Fibroblast of pulmonary artery (primary cell): ENCODE measurements at places on chromosomes 12 and 14.

- no peak for DNase-seq
These were observed 2.8 kb downstream of the CKB start for GRCh38 chr14:103519837-103520212.

DNA sequence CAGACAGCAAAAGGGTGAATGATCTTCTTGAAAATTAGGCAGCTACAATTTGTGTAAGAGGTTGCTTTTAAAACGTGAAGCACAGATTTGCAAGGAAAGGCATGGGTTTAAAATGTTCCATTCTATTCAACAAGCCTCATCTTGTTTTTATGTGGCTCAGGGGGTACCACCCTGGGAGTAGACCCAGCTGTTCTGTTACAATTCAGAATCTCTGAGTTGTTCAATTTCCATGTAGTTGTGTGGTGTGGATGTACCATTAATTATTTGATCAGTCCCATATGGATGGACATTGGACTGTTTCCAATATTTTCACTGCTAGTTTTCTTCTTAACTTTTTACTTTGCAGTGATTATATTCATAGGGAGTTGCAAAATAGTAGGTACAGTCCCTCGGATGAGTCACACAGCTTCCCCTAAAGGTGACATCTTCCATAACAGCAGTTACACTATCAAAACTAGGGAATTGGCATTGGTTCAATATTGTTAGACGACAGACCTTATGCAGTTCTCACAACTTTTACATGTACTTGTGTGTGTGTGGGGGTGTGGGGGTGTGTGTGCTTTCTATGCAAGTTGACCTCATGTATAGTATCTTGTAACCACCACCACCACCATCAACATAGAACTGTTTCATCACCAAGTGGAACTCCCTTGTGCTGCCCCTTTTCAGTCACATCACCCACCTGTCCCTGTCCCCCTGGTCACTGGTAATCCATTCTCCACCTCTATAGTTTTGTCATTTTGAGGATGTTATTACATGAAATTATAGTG is 59.0 kb upstream of the CAPRIN2 start:
- DNase-seq, result peak; percentile 73

DNA sequence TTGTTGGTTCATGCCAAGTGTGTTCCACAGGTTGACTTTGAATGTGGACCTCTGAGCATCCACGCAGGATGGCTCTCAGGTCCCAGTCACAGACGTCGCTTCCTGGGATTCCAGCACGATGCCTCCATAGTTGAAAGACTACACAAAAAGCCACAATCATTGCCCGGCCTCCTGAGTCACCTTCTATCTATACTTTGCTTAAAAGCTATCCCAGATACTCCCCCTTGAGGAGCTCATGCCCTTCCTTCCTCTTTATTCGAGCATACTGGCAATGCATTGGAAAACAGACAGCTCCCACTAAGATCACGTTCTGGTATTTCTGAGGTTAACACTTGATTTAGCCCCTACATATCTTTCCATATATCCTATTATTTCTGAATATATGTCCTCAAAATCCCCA is 40.1 kb downstream of the ZNF664 start:
- DNase-seq, result no peak

- no peak for DNase-seq
These were observed 48.3 kb downstream of the SEL1L start for GRCh38 chr14:81485372-81485771.

DNA sequence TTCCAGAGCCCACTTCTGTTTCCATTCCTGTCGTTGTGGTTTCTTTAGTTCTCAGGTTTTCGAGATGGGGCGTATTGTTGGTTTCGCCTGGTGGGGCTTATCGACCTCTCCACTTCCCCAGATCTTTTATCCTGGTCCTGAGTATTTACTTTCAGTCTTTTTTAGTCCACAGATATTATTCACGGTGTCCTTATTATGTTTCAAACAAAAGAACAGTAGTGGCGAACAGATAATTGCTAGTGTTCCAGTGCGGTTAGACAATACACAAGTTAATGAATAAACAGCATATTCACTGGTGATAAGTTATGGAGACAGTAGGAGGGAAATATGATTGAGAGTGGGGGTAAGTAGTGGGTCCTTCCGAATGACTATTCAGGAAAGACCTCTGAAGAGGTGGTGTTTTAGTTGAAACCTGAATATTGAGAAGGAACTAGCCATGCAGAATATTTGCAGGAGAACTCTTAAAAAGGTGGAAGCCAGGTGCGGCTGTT is 668 bp downstream of the TMEM260 start:
- peak; percentile 9 for DNase-seq

- no peak for DNase-seq
These were observed 10.0 kb upstream of the AICDA start for GRCh38 chr12:8622646-8623045.

GRCh38 chr14:28097585-28097984 is 669.0 kb upstream of the FOXG1 start:
- DNase-seq, result peak; percentile 23

GRCh38 chr12:124790650-124791400 is 72.8 kb downstream of the SCARB1 start:
- no peak for DNase-seq

- peak; percentile 56 for DNase-seq
These were observed 8.9 kb downstream of the ISCA2 start for GRCh38 chr14:74502236-74503019.

GRCh38 chr12:25845415-25845814 is 113.1 kb upstream of the RASSF8 start:
- DNase-seq, result no peak

DNA sequence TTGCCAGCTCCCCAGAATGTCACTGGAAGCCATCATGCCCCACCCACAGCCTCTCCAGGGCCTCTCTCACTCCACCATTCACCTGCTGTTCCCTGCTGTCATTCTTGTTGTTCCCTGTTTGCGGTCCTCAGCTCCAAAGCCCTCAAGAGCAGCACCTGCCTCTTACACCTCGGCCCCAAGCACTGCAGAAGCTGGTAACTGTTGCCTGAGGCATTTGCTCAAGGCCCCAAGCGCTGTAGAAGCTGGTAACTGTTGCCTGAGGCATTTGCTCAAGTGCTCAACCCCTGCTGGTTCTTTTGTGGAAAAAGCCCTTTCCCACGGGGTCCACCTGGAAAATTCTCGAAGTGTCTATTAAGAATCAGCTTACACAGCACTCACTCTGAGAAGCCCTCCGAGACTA is 78.0 kb downstream of the ARL6IP4 start:
- DNase-seq, result no peak

- no peak for DNase-seq
These were observed 1.4 kb upstream of the RFLNA start for GRCh38 chr12:124293286-124294003.

- no peak for DNase-seq
These were observed 104.4 kb downstream of the SINHCAF start for GRCh38 chr12:31221551-31221945.

DNA sequence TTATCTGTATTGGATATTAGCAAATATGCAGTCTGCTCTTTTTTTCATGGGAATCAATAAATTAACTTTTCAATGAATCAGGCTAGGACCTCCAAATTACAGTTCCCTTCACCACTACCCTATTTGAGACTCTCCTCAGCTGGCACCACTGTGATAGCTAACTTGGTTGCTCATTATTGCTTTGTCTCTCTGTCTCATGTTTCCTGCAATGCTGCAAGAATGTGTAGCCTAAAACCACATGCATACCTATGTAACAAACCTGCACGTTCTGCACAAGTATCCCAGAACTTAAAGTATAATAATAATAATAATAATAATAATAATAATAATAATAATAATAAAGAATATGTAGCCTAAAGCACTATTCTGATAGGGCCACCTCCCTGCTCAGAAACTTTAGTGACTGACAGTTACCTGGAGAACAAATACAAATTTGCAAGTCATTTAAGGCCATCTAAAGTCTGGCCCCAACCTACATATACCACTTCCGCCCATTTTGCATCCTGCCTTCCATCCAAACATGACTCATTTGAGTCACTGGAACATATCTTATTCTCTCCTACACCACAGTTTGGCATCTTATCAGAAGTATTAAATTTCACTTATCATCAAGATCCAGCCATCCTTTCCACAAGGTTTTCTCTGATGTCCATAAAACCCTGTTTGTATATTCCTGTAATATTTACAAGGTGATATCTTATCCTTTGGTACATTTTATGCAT is 215.1 kb downstream of the LRRK2 start:
- no peak for DNase-seq

GRCh38 chr14:56124327-56124726 is 6.1 kb downstream of the PELI2 start:
- DNase-seq, result no peak

GRCh38 chr14:56324856-56325699 is 206.9 kb downstream of the PELI2 start:
- DNase-seq, result peak; percentile 48

GRCh38 chr14:91232603-91233002 is 11.9 kb downstream of the GPR68 start:
- DNase-seq, result no peak

GRCh38 chr12:127393465-127393864 is 873.5 kb upstream of the TMEM132C start:
- no peak for DNase-seq

DNA sequence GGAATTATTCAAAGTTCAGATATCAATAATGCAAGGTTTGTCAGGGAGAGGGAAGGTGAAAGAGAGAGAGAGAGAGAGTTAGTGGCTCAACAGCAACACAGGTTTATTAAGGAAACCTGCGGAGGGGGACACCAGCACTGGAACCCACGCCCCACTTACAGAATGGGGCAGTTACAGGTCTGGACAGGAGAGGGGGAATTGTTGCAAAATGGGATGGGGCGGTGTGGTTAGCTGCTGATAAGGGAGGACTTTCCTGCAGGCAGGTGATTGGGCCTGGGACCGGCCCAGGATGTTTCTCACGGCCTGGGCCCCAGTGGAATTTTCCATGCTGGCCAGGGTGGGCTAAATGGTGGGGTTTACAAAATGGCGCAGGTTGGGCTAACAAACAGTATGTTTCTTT is 278.2 kb upstream of the SLC16A7 start:
- no peak for DNase-seq

GRCh38 chr12:33093534-33093933 is 197.0 kb upstream of the PKP2 start:
- no peak for DNase-seq

GRCh38 chr12:12901158-12901791 is 9.9 kb downstream of the GPRC5A start:
- peak; percentile 94 for DNase-seq

DNA sequence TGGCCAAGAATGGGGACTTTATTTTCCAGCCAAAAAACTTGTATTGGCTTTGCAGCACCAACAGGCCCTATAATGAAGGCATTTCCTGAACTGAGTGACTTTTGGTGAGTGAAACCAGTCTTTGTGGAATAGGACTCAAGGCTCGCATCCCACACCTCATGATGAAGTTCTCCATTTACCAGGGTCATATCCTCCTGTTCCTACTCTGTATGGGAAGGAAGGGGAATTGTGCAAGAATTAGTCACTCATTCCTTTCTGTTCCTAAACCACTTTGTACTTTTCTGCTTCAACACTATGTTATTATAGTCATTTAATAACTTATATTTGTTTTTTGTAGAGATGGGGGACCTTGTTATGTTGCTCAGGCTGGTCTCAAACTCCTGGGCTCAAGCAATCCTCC is 2.3 kb upstream of the SPATS2 start:
- peak; percentile 90 for DNase-seq

DNA sequence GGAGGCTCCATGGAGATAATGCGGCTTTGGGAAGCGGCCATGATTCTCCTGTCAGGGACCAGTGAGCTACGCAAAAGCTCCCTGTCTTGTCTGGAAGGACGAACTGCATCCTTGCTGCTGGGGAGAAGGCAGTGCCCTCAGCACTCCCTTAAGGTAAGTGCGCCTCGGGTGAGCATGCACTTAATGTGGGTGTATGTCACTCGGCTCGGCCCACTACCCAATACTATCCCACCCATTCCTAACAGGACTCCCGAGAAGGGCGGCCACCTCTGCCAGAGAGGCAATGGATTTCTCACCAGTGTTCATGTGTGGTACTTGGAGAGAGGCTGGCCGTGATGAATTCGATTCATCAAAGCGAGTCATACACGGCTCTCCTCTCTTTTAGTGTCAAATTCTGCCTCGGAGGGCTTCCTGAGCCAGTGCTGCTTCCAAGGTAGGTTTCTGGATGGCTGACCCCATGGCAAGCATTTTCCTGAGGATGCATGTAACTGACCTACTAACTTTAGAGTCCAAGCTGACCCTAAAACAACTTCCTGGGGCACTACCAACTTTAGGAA is 151.7 kb upstream of the RTL1 start:
- no peak for DNase-seq

DNA sequence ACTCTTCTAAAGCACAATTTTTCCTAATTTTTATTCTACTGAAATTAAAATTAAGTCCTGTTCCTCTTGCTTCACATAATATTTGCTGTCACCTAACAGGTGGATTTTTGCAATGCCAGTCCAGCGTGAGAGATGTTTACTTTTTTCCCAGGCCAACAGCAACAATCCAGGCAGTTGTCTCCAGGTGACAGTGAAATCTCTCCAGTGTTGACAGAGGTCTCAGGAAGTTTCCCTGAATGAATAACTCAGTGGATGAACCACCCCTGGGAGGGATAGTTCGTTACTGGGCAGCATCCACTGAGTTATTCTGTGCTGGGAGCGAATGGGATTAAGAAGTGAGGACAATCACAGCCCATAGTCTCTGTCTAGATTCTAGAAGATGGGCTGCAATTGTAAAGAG is 7.1 kb upstream of the NT5DC3 start:
- DNase-seq, result no peak

GRCh38 chr12:24546661-24547060 is 402.2 kb downstream of the BCAT1 start:
- no peak for DNase-seq

DNA sequence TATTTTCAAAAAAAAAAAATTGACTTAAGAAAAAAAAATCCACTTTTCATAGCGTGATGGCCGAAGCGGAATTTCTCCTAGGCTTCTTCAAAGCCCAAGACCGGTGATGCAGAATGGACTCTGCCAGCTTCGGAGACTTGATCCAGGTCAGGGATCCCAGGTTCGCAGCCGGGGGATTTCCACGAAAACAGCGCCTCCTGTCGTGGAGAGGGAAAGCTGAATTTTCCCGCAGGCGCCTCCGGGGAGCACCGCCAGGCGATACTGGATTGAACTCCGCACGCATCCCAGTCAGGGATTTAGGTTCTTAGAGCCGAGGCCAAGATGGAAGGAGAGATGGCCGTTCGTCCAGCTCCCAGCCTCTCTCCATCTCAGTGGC is 2.1 kb downstream of the TTC6 start:
- no peak for DNase-seq

GRCh38 chr12:121388421-121388981 is 11.4 kb upstream of the RNF34 start:
- DNase-seq, result peak; percentile 73

GRCh38 chr14:91119556-91120311 is 5.9 kb downstream of the DGLUCY start:
- peak; percentile 53 for DNase-seq

DNA sequence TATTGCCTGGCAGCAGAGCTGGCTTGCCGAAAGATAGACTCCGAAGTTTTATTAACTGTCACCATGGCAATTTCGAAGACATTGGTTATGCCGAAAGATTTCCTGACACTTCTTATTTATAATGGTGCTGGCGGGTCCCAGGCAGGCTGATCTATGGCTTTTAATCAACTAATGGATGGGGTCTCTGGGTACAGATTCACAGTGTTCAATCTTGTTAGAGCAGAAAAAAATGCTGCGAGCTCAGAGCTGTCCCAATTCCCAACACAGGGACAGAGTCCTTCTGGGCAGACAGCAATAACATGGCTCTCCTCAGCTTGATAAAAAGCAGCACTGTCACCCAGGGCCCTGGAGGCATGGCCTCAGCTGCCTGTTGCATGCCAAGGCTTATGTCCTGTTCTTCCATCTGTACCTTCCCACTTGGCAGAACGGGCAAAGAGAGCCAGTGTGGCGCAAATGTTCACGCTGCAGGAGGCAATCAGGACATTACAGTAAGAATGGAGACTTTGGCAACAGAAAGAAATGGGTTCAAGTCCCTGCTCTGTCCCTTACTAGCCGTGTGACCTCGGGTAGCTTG is 228.2 kb upstream of the PWP1 start:
- DNase-seq, result no peak
